ENCODE measurements at places on chromosomes 2 and 18.

DNA sequence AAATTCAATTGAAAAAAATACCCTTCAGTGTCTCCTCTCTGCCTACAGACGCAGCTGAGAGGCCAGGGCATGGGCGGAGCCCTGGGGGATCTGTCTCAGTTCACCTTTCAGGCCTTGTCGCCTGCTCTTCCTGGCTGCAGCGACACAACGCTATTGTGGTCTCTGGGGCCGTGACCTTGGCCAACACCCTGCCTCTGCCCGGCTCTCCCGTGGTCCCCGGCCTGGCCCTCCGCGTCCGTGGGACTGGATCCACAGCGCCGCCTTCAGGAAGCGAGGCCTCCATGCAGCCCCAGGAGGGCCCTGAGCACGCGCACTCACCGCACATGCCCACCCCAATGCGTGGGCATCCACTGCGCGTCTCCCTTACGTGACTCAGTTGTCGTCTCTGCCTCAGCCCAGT lies 81.1 kb downstream of the MRPS9 start:
- DNase-seq = no peak

GRCh38 chr2:68837164-68837860 lies 33.9 kb downstream of the BMP10 start:
- DNase-seq = peak; percentile 35

DNA sequence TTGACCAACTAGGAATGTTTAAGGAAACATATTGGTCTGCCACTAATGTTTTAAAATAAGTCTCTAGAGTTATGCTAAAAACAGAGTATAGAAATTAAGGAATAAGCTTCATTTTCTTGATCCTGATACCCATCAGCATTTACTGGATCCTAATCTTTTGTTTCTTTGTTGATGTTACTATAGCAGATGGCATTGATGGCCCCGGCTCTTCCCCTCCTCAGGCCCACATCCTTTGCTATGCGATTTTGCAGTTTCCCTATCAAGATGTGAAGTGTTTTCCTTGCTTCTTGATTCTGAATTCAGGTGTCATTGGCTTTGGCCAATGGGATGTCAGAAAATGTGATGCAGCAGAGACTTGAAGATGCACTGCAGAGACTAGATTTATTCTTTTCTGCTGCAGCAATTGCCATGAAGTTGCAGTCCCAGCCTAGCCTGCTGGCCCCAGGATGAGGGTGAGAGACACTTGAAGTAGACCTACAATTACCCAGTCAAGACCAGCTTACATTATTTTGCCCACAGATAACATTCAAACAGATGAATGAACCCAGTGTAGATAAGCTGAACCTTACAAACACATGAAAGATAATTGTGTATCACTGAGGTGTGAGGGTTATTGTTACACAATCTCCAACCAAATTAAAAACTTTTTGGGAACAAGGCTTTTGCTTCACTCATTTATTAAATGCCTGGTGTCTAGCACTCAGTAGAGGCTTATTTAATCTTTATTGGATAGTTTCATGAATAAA lies 115.2 kb upstream of the ITGA4 start:
- DNase-seq = no peak

GRCh38 chr2:239985356-239985755 lies 39.8 kb downstream of the NDUFA10 start:
- DNase-seq = no peak

DNA sequence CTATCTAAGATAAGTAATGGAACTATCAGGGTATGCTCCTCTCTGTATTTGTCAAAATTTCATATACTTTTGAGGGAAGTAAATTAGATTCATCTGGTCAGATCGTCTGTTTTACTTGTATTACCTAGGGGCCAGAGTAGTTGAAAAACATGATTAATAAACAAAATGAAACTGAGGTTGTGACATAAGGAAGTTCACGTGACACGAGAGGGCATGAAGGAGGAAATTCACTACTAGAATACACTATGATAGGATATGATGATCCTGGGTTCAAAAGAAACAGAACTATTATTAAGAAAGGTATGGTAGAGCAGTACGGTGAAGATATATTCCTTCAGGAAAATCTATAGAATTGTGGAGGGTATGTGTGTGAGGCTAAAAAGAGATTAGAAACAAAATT lies 58.4 kb upstream of the SPAG16 start:
- DNase-seq = no peak

DNA sequence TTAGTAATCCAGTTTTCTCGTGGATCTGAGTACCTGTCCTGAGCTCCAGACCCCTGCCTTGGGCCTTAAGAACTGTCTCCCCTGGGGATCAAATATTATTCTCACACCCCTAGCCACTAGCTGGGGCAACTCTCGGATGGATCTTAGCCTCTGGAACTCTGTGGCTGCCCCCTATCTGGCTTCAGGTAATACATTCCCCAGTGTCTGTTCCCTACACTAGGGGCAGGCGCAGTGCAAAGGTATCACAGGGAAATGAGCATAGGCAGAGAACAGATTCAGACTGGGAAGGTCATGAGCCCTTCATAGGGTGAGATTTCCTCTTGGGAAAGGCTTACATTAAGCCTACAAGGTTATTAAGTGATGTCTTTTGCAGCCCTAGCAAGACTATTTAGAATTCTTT lies 11.2 kb upstream of the SIX2 start:
- DNase-seq = no peak

- no peak for DNase-seq
Measured at GRCh38 chr2:36781907-36782720, 85.6 kb downstream of the VIT start.

DNA sequence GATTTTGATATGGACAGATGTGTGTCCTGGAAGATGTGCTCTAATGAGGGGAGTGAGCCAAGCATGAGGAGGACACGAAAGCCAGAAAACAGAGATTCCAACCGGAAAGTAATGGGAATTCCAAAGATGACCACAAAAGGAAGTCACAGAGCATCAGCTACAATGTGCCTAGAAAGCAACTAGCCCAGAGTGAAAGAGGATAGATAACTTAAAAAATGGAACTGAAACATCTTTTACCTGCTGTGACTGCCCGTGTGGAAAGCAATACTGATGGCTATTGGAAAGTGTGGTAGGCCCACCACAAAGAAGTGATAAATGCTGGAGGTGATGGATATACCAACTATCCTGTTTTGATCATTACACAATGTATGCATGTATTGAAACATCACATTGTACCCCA lies 21.6 kb downstream of the DNMT3A start:
- no peak for DNase-seq

GRCh38 chr2:161857920-161858319 lies 216.1 kb downstream of the DPP4 start:
- DNase-seq = no peak

- no peak for DNase-seq
Measured at GRCh38 chr18:79923896-79924585, 27.4 kb downstream of the SLC66A2 start.

GRCh38 chr2:217248312-217248935 lies 388.6 kb upstream of the TNP1 start:
- no peak for DNase-seq

DNA sequence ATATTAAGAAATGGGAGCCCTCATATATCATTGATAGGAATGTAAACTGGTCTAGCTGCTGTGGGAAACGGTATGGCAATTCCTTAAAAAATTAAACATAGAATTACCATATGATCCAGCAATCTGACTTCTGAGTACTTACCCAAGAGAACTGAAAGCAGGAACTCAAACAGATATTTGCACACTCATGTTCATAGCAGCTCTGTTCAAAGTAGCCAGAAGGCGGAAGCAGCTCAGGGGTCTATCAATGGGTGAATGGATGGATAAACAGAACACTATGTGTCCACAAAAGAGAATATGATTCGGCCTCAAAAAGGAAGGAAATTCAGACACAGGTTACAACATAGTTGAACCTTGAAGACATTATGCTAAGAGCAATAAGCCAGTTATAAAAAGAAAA lies 135.7 kb upstream of the NDUFV2 start:
- DNase-seq = no peak

GRCh38 chr2:180006231-180006630 lies 866 bp downstream of the CWC22 start:
- DNase-seq = no peak

GRCh38 chr2:158717366-158718195 lies 77.5 kb upstream of the DAPL1 start:
- no peak for DNase-seq

GRCh38 chr2:1591978-1592907 lies 152.1 kb downstream of the PXDN start:
- DNase-seq = no peak

DNA sequence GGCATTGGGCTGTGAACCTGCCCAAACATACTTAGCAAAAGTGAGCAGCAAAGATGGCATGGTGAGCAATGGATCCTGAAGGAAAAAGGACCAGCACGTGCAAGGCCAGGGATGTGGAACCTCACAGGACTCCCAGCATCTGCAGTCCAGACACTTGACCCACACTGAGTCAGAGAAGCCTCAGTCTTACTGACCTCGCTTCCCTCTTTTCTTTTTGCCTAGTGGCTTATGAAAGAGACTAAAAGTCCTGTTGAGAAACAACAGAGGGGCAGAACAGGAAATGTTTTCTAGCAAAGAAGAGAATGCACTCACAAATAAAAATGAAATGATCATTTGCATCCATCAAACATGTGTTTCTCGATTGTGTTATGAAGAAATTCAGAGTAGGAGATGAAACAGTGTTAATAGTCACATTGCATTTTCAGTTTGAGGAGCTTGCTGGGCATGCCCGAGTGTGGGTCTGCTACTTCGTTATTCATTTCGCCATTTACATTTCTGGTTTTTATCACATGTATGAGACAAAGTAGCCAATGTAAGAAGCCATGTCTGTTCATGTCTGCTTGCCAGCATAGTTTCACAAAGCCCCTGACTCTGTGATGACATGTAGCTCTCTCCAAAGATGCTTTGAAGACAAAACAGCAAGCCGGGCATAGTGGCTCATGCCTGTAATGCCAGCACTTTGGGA lies 118.4 kb downstream of the INO80D start:
- DNase-seq = no peak

GRCh38 chr2:241618296-241618805 lies 18.6 kb downstream of the THAP4 start:
- DNase-seq = no peak

DNA sequence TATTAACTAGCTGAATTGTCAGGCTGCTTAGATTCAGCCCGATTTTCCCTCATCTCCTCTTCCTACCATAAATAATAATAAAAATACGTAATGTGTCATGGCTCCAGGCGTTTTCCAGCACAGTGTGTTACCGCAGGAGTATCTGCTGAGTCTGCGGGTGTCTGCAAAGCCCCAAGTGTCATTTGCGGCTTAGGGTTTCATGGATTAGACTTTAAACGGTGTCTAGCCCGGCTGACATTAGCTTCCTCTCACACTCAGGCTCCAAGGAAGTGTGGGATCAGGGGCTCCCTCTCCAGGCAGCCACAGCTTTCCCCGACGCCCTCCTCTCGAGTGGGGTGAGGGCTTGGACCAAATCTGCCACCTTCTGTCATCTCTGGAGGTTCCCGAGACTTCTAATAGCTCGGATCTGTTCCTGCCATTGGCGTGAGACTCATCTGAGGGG lies 14.1 kb upstream of the HOXD1 start:
- no peak for DNase-seq

- no peak for DNase-seq
Measured at GRCh38 chr2:20391951-20392699, 41.5 kb upstream of the PUM2 start.

DNA sequence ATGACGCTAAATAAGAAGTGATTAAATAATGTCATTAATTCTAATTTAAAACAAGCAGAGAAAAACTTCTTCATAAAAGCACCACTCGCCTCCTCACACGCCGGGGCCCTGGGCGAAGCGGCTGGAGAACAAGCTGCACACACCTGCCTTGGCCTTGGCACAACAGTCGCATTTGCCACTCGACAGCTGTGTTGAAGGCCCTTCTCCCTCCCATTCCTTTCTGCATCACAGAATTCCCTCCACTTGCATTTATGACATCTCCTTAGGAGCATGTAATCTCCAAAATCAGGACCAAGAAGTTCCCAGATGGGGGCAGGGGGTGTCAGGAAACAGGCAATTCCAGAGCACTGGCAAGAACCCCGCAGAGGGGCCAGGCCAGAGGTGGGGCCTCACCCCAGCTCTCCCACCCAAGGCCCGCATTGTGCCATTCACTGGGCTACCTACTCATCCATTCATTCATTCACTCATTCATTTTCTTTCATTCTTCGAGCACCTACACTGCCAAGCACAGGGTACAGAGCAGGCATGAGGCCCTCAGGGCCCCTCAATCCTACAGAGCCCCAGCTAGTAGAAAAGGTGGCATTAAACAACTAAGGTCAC lies 6.4 kb downstream of the HDAC4 start:
- DNase-seq = no peak

GRCh38 chr18:41886126-41886807 lies 68.8 kb upstream of the PIK3C3 start:
- DNase-seq = no peak

GRCh38 chr2:218217360-218218267 lies 625 bp downstream of the ARPC2 start:
- DNase-seq = peak; percentile 67

DNA sequence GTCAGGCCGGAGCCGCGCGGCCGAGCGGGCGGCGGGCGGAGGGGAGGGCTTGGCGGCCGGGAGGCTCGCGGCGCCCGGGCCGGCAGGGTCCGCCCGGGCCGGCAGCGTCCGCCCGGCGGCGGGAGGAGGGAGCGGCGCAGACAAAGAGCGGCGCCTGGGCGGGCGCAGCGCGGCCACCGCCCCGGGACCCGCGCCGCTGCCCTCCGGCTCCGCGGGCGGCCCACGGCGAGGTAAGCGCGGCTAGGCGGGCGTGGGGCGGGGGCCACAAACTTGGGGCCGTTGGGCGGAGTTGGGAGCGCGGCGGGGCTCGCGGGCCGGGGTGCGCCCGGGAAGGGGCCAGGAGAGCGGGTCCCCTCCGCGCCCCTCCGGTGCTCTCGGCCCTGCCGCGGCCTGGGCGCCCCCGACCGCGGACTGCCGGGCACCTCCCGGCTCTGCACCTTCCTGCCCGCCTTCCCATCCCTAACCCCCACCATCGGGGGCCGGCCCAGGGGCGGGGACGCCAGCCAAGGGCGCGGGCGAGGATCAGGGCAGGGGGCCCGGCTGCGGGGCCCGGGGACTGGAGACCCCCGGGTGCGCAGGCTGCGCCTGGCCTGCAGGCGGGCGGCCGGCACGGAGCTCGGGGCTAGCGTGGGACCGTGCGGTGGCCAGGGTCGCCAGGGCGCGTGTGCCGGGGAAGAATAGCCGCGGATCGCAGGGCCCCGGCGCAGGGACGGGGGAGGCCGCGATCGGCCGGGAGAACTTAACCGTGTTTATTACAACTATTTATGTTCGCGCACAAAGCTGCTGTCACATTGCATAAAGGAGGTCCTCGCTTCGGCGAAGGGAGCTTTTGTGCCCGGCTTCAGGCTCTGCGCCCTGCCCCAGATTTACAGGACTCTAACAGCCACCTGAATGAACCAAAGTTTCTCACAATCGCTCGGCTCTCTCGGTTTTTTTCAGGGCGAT lies at the start of gene NCK2:
Gene NCK2 (plus strand): TSS at position 4 of the 945 bp plus-strand sequence. CDS start 110,152 bp downstream, outside the sequence.
- no peak for DNase-seq

GRCh38 chr2:226440127-226440918 lies 359.3 kb downstream of the IRS1 start:
- DNase-seq = no peak

DNA sequence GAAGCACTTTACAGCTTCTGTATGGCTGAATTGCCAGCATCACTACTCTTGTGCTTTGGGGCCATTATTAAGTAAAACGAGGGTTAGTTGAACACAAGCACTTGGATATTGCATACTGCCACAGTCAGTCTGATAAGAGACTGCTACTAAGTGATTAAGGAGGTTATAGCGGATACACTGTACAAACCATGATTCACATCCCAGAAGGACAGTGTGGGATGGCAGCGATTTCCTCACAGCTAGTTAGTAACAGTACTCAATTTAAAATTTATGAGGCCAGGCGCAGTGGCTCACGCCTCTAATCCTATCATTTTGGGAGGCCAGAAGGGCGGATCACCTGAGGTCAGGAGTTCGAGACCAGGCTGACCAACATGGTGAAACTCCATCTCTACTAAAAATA lies 2.6 kb upstream of the BMPR2 start:
- DNase-seq = no peak

All from stimulated activated CD8-positive, alpha-beta memory T cell treated with anti-CD3 and anti-CD28 coated beads, Interleukin-4, amount 100 ng/mL, for 4 hours (primary cell).